GM04503 (cell line): ENCODE measurements at places on chromosomes 5 and 9.

DNA sequence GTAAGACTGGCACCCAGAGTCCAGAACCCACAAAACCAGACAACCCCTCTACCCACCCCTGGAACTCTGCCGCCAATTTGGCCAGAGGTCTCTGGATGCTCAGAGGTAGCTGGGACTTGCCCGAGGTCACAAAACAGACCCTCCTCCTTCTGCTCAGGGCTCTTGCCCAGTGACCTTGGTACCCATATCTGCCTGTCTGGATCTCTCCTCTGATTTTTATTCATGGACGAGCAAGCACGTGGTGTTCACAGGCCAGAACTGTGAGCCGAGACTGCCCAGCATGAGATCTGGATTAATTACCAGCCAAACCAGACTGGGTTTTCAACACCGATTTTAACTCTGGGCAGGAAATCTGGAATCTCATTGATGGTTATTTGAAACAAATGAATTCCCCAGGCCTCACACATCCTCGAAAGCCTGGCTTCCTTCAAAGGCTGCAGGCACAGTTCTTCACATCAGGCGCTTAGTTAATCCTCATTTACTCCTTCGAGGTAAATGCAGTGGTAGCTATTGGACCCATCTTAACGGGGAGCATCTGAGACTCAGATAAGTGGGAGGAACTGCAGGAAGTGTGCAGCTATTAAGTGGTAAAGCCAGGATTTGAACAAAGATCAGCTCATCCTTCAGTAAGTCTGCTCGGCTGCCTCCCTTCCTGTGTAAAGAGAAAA is 21.4 kb downstream of the COL27A1 start:
- no peak for DNase-seq

- no peak for DNase-seq
These were observed 12.9 kb upstream of the AMACR start for GRCh38 chr5:34020726-34021125.

DNA sequence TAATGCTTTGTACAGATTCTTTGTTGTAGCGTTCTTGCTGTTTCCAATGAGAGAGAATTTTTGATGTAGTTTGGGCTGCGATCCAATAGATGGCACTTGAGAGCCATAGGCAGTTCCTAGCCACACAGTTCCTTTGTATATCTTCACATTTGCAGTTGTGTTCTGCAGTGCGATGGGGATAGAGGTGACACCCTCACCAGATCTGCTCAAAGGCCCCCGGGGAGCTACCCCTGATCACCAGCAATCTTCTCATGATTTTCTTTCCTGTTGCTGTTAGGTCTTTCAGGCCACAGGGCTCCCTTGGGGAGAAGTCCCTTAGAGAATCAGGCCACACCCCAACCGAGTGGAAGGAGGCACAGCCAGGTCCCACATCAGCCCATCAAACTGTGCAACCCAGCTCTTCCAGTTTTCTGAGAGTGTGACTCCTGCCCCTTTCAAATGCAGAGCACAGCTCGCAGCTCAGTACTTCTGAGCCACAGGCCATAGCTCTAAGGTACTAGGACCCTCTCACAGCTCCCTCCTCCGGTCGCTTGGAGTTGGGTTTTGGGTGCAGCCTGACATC is 353.7 kb downstream of the SLCO4C1 start:
- DNase-seq, result no peak

GRCh38 chr5:140207250-140207964 is 32.4 kb downstream of the CYSTM1 start:
- DNase-seq, result no peak

GRCh38 chr5:14343376-14343775 is 200.2 kb downstream of the TRIO start:
- no peak for DNase-seq

GRCh38 chr5:109905906-109906305 is 216.2 kb downstream of the MAN2A1 start:
- no peak for DNase-seq

GRCh38 chr9:81549500-81550206 is 139.7 kb downstream of the TLE1 start:
- DNase-seq, result no peak

GRCh38 chr9:136533775-136534157 is 12.1 kb downstream of the NOTCH1 start:
- no peak for DNase-seq

- DNase-seq, result no peak
These were observed 424.8 kb upstream of the DMAC1 start for GRCh38 chr9:8224381-8224801.

DNA sequence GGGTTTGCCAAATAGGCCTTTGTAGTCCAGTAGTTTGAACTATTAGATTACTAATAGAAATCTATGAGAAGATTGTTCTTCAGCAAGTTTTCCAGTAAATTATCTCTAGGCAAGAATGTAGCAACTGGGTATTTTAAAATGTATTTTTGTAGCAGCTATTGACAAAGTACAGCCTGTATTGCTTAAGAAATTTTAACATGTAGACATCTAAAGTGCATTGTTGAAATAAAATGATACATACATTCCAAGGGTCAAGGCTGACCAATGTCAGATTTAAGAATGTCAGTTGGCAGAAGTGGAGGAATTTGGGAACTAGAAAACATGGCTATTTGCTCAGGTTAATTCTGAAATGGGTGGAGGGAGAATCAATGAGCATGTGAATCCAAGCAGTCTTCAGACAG is 57.5 kb upstream of the ZSWIM6 start:
- no peak for DNase-seq

- no peak for DNase-seq
These were observed 82.6 kb downstream of the SH3PXD2B start for GRCh38 chr5:172371684-172372083.

GRCh38 chr9:22244139-22245011 is 202.2 kb upstream of the DMRTA1 start:
- no peak for DNase-seq

DNA sequence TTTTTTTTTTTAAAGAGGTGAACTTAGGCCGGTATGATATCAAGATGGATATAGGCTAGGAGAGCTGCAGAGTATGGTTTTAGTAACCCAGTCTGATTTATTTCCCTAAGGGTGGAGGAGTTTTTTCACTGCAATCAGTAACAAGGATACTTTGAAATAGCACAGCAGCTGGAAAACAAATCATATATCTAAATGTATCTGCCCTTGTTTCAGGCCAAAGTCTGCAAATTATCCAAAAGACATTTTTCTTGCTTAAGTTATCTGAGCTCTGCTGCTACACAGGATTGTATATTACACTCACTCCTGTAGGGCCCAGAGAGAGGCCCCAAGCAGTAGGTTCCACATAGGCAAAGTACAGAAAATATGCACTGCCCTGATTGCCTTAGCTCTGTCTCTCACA is 222.4 kb downstream of the NTRK2 start:
- DNase-seq, result no peak

- no peak for DNase-seq
These were observed 71.3 kb downstream of the TMC1 start for GRCh38 chr9:72592502-72593403.

GRCh38 chr9:10242255-10242654 is 370.5 kb downstream of the PTPRD start:
- no peak for DNase-seq

DNA sequence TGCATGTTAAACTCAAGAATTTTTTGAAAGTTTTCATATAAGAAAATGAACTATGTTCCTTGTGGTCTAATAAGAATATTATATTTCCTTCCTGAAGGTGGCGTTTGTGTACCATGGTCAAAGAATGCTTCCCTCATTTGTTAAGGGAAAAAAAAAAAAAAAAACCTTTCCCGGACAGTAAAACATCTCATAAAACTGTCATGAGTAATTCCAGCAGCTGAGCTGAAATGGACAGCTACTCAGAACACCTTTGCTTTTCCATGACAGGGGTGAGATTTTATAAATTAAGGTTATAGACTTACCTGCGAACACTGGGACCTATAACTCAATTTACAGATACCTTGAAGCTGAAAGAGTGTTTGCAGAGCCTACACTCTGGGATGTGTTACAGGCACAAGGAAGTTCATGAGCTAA is 113.2 kb upstream of the RANBP3L start:
- DNase-seq, result no peak

DNA sequence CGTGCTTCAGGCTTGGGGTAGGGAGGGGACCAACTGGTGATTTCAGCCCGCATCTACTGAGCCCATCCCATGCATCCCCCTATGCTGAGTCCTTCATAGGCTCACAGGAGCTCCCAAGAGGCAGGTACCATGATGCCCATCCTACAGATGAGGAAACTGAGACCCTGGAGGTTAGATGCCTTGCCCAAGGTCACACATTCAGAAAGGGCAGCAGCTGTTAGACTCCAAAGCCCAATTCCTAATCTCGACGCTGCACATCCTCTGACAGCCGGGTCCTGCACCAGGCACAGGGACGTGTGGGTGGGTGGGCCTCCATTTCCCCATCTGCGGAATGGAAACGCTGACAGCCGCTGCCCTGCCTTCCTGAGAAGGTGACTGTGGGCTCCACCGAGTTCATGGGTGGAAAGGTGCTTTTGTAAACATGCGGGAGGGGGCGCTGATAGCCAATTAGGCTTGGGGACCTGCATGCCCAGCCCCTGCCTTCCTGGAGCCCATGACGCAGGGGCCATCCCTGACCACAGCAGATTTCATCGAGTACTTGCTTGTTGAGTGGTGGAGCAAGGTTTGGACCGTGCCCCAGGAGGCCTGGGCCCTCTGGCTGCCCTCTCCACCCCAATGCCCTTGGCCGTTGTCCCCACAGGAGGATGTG is 2.2 kb downstream of the DNM1 start:
- no peak for DNase-seq

DNA sequence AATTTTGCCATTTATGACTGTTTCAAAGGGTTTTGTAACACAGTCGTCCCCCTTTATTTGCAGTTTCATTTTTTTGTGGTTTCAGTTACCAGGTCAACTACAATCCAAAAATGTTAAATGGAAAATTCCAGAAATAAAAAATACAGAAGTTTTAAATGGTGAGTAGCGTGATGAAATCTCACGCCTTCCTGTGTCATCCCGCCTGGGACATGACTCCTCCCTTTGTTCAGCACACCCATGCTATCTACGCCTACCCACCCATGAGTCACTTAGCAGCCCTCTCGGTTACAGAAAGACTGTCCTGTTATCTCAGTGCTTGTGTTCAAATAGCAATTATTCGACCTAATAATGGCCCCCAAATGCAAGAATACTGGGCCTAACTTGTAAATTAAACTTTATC is 765.3 kb upstream of the ADAMTS16 start:
- no peak for DNase-seq

DNA sequence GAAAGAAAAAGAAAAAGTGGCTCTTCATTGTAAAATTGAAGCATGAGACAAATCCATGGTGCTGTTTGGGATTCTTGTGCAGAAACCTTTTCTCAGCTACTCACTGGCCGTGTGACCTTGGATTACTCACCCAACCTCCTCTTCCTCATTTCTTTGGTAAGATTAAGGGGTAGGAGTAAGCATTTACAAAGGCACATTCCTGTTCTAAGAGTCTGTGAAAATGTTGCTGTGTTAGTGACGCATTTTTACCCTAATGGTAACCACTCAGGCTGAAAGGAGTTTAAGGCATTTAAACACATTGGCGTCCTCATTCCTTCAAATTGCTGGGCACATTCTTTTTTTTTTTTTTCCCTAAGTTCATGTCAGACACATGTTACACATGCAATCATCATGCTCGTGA is 4.3 kb downstream of the RAI14 start:
- DNase-seq, result peak; percentile 95

GRCh38 chr5:170334626-170335025 is 37.0 kb upstream of the LCP2 start:
- DNase-seq, result no peak

DNA sequence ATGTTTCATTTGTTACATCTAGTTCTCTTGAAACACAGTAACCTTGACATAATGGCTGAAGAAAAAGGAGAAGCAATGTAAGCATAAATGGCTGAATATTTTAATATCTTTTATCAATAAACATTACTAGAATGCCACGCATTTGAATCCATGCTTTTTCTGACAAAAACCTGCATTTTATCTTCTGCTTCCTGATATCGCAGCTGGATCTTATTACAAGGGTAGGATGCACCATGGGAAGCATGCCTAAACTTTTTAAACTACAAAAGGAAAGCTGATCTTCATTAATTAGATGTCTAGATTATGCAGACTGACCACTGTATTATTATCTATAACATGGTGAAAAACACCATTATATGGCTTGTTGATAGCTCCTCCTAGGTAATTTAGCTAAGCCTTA is 156.6 kb downstream of the SLF1 start:
- DNase-seq, result no peak

DNA sequence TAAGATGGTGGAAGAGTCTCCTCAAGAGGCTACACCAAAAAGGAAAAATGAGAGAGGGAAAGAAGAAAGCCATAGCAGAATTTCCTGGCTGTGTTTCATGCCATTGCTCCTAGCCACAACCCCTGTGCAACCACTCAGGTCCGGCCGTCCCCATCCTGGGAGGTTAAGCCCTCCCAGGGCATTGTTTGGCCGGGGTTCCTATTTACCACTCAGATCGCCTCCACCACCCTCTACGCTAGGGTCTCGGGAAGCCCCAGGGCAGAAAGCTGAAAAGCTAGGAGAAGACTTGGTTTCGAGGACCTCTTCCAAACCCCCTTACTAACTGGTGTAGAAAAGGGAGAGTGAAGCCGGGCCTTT is 715 bp downstream of the RC3H2 start:
- no peak for DNase-seq

GRCh38 chr9:12774861-12775678 is at the start of gene LURAP1L:
Gene LURAP1L (plus strand): TSS chr9:12775020. CDS start chr9:12775716, 696 bp downstream.
- DNase-seq, result peak; percentile 51

- no peak for DNase-seq
These were observed 1.9 kb upstream of the HINT2 start for GRCh38 chr9:35816708-35817107.

GRCh38 chr9:93620041-93620506 is 43.7 kb downstream of the PHF2 start:
- DNase-seq, result no peak

GRCh38 chr9:37876376-37876775 is 27.6 kb downstream of the SLC25A51 start:
- no peak for DNase-seq

- DNase-seq, result no peak
These were observed 100.4 kb downstream of the GLDC start for GRCh38 chr9:6545017-6545691.

- peak; percentile 58 for DNase-seq
These were observed 222.9 kb upstream of the EFNA5 start for GRCh38 chr5:107893642-107894041.
